ENCODE measurements at places on chromosomes 2 and 18. TPM values are rescaled to one million over a fixed set of nuclear protein-coding genes. Genes with fewer than 3 reads are reported as not detected.

DNAH7 gene
- not detected for total RNA-seq

LIMS3 gene
- total RNA-seq: 0.23 TPM

SLC30A3 gene
- total RNA-seq: not detected

CCDC141 gene
- total RNA-seq: not detected

CFAP210 gene
- not detected for total RNA-seq

HNMT gene
- total RNA-seq: 4.9 TPM

ANO7 gene
- 1.1 TPM for total RNA-seq

SLC40A1 gene
- 7.9 TPM for total RNA-seq

RGPD3 gene
- 0.03 TPM for total RNA-seq

ATP8B1 gene
- 3.4 TPM for total RNA-seq

CRYGC gene
- not detected for total RNA-seq

NEB gene
- 0.51 TPM for total RNA-seq

AQP12B gene
- not detected for total RNA-seq

EML6 gene
- total RNA-seq: not detected

TUBB8B gene
- not detected for total RNA-seq

VWA3B gene
- not detected for total RNA-seq

IL1A gene
- total RNA-seq: 1.0 TPM

All from Caki2 (cell line).